ENCODE measurements at places on chromosomes 2 and 18.

DNA sequence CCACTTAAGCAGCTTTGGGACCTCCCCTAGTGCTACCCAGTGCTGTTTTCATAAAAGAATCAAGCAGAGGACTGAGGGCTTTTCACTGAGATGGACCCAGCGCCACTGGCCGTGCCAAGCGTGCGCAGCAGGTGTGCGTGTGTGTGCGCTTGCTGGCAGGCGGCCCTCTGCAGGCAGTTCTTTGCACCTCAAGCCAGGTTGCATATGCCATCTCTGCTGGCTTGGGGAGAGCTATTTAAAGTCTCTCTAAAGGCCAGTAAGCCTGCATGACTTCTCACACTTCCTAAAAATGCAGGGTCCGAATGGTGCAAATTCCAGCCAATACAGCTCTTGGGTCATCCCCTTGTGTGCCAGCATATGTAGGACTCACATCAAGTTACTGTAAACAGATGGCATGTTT lies 255.5 kb downstream of the RNF152 start:
- no peak for DNase-seq

DNA sequence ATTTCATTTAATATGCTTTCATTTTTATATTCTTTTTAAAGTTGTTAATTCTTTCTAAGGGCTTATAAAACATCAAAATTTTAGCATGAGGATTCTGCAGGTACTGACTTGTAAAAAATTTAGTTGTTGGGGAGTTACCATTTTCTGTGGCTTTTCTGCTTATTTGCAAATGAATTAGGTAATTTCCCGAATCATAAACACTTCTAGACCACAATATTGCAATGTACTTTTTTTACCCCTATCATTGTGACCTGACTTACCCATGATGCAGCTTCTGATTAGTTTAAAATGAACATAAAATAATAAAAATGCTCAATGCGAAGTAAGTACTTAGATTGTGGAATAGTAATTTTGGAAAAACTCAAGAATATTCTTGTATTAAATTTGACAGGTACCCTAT lies 11.4 kb downstream of the ARL6IP6 start:
- DNase-seq, result no peak

DNA sequence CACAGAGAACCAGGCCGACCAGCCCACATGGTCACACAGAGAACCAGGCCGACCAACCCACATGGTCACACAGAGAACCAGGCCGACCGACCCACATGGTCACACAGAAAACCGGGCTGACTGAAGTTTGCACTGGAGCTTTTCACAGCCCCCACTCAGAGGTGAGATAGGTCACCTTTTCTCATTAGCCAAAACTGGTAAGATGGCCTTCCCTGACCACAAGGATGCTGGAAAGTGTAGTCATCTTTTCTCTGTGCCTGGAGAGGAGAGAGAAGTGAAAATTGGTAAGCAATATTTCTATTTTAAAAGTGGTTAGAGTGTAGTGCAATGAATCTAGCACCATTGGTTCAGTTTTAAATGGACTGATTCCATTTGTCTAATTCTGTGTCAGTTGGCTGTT lies 247.1 kb downstream of the NEDD4L start:
- DNase-seq, result no peak

GRCh38 chr2:178491612-178492011 lies 11.4 kb downstream of the PLEKHA3 start:
- DNase-seq, result no peak

DNA sequence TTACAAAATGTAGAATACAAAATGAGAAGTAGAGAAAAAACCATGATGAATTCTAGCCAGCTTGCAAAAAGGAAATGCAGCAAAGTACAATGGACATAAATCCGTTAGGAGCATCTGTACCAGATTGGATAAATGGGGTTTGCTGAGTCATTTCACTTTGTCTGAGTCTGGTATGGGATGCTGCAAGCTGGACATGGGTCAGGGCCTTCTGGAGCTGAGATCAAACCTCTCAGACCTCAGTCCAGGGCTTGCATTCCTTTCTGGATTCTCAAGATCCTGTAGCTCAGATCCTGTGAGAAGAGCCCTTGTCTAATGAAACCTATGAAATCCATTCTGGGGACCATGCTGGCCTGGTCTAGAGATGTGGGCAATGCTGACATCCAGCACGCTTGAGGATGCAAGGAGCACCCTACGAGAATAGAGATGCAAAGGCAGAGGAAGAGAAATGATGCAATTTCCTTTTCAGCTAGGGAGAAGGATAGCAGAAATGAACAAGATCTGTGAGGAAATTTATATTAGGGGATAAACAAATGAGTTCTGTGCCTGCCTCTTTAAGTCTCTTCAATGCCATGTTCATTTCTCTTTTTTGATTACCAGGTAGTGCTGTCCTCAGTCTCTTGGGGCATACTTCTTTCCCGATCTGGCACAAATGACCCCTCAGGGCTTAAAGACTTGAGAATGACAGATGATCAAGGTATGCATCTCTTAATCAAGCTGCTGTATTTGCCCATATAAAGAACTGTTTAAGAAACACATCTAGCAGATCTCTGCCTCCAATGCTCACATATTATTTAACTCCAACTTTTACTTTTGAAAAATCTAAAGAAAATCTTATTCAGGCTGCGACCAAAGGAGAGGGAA lies 230.4 kb downstream of the MEIS1 start:
- no peak for DNase-seq

DNA sequence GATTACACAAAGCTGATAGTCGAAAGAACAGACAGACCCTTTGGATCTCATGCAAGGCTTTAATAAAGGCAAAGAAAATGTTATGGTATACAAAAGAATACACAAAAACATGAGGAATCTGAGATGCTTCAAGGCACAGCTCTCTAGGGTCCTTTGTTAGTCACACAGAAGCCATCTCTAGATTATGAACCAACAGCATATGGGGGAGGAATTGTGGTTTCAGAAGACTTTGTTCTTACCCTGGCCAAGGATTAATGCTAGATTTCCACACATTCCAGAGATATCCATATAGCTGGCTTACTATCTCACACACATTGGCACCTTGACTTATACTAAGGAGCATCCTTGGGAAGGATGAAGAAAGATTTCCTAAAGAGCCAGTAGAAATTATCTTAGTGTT lies 206.1 kb downstream of the GULP1 start:
- no peak for DNase-seq

DNA sequence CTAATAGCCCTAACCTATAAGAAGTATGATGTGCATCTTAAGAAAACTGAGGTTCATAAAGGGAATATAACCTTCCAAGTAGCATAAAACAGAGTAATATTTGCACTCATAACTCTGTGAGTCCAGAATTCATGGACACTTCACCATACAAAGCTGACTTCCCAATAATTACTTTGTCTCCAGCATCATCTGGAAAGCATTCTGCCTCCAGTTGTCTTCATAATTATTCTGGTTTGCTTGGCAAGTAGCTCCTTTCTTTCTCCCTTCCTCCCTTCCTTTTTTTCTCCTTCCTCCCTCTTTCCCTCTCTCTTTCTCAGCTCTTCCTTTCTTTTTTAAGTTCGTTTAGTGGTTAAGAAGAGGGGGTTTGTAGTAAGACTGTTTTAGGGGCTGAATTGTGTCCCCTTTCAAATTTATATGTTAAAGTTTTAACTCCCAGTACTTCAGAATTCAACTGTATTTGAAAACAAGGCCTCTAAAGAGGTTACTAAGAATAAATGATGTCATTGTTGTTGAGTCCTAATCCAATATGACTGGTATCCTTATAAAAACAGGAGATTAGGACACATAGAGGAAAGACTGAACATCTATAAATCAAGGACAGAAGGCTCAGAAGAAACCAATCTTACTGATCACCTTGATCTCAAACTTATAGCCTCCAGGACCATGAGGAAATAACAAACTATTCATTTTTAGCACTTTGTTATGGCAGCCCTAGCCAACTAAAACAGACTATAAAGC lies 28.9 kb downstream of the TFPI start:
- DNase-seq, result no peak

DNA sequence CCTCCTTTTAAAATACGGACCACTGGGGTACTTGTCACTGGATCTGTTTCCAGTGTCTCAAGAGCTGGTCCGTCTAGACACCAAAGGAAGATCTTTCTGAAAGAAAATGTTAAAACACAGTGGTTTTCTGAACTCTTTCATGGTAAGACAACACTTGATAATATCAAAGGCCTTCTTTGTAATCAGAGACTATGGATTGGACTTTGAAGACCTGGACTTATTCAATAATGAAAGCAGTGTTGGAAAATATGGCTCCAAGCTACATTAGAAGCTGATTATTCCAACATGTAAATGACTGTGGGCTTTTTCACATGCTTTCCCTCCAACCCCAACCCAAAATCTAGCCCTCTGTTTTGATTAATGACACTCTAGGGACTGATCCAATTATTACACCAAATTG lies 329.4 kb upstream of the LYPD1 start:
- DNase-seq, result no peak

DNA sequence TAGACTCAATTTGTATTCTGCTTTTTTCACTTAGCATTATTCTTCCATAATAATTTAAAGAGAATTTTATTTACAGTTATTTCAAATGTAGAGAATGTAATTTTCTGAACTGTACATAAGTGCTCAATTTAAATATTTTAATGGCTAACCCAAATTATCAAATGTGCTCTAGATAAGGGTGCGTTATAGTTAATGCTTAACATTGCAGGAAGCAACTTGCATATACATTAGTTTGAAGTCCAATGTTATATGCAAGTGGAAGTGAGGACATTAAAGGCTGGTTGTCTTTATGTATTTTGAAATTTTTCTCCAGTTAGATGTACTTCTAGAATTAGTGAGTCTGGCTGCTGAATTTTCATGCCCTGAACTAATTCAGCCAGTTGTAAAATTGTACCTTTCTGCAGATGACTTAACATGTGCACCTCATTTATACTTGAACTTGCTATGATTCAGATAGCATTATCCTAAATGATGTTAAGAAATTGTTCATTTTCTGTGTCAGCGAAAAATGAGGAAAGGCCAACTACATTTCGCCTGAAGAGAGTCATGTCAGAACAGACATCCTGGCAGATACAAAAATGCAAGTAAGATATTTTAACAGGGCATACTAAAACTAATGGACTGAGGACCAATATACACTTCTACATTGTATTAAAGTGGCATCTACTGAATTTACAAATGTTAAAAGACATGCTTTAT lies 59.2 kb upstream of the GAREM1 start:
- DNase-seq, result no peak

GRCh38 chr18:22132258-22132657 lies 37.1 kb upstream of the GATA6 start:
- no peak for DNase-seq

DNA sequence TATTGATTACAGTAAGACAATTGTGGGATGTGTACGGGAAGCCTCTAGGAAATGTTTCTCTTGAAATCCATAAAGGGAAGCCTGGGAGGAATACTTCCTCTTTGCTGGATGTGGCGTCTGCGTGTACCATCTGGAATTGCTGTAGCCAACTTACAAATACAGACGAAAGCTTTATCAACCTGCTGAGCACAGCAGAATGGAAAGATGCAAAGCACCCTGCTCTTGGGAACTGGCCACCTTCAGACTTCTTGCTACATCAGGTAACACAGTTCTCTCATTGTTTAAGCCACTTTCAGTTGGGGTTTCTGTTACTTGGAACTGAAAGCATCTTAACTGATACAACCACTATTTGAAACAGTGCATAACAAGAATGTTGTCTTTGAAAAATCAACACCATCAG lies 213.8 kb downstream of the HRH4 start:
- no peak for DNase-seq

- DNase-seq, result no peak
Measured at GRCh38 chr2:12173271-12173942, 427.0 kb downstream of the LPIN1 start.

DNA sequence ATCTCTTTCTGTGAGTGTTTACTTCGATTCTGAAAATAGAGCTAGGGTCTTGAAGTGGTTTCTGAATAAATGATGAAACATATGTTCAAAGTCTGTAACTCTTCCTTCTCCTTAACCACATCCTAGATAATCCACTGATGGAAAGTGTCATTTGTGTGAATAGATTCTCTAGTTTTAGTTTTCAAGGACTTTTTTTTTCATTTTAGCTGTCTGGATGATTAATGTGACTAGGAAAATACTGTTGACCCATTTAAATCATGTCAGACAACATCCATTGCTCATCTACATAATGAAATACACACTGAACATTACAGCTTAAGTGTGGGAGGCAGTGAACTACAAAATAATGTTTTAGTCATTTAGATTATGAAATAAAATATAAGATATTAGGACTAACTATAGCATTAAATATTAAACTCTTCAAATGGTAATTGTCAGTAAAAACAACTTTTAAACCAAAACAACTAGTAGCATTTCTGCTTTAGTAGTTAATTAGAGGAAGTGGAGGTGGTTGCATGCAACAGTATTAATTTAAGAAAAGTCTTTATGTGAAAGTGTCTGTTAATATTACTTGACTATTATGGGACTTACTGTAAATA lies 39.1 kb upstream of the DLX1 start:
- no peak for DNase-seq

DNA sequence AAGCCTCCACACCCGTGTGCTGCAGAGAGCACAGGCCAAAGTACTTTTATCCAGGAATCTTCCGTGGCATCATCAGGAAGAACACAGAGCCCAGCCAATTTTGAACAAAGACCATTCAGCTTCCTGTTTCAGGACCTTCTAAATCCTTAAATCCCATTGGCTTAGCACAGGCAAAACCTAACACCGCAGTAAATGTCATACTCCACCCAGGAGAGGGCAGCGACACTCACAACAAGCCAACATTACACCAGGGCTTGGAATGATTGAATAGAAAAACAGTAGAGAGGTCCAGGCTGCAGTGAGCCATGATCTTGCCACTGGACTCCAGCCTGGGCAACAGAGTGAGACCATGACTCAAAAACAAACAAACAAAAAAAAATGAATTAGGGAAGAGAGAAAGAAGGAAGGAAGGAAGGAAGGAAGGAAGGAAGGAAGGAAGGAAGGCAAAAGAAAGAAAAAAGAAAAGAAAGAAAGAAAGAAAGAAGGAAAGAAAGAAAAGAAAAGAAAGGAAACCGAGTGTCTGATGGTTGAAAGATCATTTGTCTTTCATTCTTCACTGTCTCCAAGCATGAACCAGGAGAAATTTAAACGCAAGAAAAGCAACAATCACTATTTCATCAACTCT lies 144.6 kb upstream of the SATB2 start:
- no peak for DNase-seq

GRCh38 chr2:105737980-105738657 lies 6.6 kb upstream of the NCK2 start:
- no peak for DNase-seq

- DNase-seq, result no peak
Measured at GRCh38 chr2:83162421-83162820, 1296.7 kb downstream of the SUCLG1 start.

Measured in gastrocnemius medialis (tissue), 4 donors.